ENCODE measurements at places on chromosomes 13 and 19.

DNA sequence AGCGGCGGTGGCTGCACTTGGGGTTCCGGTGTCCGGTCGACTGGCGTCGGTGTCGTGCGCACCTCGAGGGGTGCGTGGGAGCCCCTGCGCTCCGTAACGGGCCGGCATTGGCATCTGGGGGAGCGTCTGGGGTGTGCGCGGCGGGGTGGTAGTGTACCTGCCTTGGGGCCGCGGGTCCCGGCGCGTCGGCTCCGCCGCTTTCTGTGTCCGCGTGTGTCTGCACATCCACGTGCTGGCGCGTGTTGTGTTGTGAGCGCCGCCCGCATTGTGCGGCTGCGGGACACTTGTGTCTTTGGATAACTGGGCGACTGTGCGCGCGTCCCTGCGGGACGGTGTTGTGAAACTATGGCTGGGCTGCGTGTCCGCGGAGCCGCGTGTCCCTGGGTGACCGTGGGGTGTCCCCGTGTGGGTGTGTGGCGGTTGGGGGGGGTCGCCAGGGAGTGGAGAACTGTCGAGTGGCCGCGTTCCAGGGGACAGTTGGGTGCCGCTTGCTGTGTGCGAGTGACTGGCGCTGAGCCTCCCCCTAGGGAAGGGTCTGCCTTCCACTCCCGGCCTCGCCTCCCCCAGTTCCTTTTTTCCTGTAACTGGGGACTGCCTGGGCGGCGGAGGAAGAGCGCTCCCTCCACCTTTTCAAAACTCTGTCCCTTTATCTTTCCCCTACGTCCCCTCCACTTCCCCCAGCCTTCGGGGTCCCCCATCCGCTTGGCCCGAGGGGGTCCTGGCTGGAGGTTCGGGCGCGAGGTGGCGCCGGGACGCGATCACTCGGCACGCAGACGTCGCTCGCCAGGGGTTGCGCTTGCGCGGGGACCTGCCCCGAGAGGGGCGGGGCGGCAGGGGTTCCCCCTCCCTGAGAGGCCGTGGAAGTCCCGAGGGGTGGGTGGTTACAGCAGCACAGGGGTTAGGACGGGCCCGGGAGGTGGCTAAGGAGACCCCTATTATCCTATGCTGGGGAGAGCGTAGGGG lies 5.7 kb upstream of the NFIC start:
- peak; percentile 68 for DNase-seq

DNA sequence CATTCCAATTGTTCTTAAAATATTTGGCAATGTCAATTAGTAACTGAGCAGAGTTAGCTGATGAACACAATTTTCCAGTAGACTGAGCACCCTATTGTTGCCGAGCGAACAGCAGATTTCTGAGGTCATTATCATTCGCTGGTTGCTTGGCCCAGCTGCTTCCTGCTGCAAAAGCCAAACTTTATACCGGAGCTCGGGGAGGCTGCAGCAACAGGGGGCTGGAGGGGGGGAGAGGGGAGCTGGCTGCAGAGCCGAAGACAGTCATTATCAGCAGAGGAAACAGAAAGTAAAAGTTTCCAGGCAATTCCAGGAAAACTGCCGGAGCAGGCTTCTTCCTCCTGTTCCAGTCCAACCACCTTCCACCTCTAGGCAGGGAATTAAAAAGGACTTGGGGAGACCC lies 77.9 kb downstream of the ZNF536 start:
- peak; percentile 24 for DNase-seq

DNA sequence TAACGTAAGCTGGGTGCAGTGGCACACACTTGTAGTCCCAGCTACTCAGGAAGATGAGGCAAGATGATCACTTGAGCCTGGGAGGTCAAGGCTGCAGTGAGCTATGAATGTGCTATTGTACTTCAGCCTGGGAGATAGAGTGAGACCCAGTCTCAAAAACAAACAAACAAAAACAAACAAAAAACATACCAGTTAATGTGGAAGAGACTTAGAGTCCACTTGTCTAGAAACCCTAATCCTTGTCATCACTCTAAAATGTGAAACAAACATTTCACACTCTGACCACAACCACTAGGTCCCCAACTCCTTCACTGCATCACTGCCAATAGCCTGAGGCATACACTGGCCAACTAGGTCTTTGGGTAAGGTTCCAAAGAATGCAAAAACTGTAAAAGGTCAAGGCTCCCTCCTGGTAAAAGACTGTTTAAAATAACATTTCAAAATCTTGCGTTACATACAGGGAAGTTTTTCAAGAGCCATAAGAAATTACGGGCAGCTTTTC lies 28.6 kb upstream of the CYP2B6 start:
- DNase-seq = no peak

- no peak for DNase-seq
Measured at GRCh38 chr13:70311191-70311590, 202.9 kb upstream of the KLHL1 start.

DNA sequence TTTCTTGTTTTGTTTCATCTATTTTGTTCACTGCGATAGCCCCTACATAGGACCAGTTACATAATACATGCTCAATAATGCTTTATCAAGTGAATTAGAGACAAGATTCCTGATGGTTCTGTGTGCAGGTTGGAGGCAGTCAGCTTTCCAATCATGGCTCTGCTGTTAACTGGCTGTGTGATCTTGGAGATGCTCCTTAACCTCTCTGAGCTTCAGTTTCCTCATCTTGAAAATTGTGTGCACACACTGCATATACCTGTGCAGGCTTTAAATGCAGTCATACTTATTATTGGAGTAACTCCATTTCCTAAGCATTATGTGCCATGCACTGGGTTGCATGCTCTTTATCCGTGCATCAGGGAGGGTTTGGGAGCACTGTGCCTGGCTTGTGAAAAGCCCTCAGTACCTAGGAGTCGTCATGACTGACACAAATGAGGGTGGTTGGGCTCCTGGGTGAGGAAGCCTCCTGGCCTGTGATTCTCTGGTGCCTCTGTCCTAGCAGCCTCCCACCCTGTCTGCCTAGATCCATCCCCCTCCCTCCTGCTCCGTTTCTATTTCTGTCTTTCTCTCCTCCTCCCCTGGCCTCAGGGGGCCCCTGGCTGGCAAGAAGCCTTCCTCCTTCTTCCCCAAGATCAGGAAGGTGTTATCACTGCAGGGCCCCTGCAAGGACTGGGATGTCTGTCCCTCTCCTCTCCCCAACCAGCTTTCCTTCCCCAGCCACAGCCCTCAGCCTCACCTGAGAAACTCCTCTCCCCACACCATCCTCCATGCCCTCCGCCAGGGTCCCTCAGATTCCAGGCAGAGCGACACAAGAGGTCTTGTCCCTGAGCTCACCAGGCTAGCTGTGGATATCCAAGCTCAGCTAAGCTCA lies 8.7 kb downstream of the IFNL1 start:
- DNase-seq = no peak

DNA sequence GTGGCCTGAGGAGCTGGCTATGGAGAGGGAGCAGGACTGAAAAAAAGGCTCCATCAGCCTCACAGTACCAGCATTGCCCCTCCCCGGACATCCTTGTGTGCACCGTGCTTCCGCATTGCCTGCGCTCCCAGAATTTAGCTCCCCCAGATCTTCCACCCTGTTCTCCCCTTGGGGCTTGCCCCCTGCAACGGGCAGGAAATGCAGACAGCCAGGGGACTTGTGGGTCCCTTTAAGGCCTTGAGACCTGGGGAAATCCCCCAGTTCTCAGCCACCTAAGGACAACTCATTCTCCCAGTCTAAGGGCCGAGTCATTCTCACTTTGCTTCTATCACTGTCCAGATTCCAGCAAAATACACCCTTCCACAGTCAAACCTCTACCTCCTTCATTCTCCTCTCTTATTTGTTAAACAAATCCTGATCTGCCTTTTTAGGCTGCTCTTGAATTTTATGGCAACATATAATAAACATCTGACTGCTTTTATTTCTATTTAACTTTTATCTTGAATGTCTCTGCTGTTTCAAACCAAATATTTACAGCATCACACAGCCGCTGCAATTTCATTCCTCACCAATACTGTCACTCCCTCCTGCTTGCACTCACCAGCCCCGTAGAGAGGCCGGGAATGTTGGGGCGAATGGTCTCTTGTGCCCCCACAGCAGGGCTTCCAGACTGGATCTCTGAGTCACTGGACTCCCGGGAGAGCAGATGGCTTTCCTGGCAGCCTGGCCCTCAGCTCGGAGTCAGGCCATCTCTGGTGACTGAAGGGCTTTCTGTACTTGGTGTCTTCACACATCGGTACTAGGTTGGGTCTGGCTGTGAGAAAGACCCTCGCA lies 221.9 kb downstream of the TSHZ3 start:
- DNase-seq = no peak

DNA sequence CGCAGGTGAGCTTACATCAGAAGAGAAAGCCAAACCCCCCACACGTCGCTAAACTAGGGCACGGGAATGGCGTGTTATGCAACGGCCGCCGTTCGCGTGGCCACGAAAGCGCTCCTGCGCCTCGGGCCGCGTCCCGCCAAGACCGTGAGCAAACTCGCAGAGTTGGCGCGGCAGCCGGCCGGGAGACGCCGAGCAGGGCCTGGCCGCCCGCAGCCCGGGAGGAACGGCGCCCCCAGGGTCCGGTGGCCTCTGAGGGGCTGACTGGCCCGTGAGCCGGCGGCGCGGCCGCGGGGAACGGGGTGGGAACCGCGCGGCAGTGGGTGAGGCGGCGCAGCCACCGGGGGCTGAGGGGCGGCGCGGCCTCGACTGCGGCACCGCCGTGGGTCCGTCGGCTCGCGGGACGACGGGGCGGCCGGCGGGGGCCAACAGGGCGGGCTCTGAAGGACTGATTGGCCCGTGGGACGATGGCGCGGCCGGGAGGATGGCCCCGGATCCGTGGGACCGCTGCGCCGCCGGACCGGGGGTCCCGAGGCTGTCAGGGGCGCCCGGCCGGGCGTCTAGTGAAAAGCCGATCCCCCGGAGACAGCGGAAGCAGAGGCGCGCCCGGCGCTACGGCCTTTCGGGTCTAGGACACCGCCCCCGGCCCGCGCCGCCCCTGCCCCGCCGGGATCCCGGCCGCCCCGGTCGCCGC lies 903 bp downstream of the LATS2 start:
- DNase-seq = peak; percentile 16

DNA sequence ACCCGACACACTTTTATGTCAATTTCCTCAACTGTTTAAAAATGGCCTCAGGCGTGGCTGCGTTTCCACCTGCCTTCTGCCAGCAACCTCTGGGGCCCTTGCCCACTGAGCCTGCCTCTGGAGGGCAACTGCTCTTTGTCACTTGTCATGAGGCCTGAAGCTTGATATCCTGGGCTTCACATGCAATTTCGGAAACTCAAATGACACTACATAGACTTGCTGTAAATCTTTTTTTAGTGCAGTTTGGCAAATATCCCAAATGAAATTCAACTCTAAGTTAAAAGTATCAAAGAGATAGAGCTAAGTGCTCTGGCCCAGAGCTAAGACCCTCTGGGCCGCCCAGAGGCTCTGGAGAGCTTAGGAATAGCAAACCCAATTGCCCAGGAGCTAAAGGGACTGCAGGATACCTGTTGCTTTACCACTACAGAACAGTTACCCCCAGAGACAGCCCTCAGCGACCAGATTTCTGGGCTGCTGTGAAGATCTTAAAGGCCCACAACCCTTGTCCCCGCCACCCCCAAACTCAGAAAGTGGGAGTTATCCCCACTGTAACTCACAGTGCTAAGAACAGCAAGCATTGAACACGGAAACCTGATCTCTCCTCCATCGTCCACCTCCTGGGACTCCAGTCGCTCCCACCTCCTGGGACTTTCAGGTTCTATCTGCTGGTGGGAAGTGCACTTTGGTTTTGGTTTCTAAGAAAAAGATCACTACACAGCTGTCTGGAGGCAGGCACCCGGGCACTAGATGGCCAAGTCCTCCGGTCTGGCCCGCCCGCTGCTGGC lies 19.4 kb downstream of the GJA3 start:
- no peak for DNase-seq

DNA sequence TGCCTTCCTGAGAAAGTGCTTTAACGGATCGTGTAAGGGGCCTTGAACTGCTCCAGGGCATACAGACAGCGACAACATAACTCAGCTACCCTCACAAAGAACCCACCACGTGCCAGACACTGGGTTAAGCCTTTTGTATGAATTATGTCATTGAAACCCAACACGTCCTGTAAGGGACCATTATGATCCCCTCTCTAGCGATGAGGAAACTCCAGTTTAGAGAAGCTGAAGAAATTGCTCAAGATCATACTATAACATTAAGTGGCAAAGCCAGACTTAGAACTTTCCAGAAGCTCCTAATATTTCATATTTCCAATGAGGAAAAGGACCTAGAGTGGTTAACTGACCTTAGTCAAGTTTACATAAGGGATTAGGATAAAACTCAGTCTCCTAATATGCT lies 57.0 kb upstream of the RAP2A start:
- DNase-seq = no peak

- DNase-seq = no peak
Measured at GRCh38 chr19:51103926-51104341, 4.3 kb downstream of the CTU1 start.

GRCh38 chr19:16586991-16587832 lies 15.0 kb upstream of the SLC35E1 start:
- no peak for DNase-seq

GRCh38 chr19:12965017-12965811 lies 4.2 kb upstream of the DAND5 start:
- DNase-seq = peak; percentile 75

DNA sequence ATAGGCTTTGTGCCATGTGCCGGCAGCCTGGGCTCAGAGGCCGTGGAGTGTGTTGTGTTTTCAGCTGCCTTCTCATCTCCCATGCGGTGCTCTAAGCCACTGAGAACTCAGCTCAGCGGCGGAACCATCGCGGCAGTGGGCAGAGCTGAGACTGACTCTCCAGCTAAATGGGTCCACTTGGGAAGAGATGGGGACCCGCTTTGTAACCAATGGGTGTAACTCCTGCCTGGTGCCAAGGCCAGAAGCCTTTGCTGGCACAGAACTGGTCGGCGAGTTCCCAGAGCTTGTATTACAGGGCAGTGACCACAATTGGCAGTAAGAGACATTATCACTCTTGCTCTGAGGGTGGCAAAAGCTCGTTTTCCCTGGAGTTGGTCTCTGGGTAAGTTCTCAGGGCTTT lies 183.0 kb downstream of the STK24 start:
- DNase-seq = peak; percentile 71

- no peak for DNase-seq
Measured at GRCh38 chr13:113171250-113172125, 13.0 kb downstream of the PROZ start.

DNA sequence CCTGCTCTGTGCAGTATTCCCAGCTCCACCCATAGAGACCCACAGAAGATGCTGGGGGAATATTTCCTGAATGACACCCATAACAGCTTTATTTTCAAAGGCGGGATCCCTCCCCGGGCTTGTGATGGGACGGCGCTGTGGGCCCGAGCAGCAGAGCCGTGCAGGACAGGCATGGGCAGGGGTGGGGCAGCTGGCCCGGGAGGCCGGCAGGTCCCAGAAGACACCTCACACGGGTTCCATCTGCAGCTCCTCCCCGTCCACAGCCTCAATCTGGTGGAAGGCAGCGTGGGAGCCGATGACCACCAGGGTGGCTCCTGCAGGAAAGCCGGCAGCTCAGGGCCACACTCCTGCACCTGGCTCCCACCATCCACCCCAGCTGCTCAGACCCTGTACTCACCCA lies 2.5 kb downstream of the RABAC1 start:
- DNase-seq = no peak

- no peak for DNase-seq
Measured at GRCh38 chr13:24223341-24224231, 63.1 kb downstream of the SPATA13 start.

- DNase-seq = no peak
Measured at GRCh38 chr13:20475927-20476691, 49.5 kb downstream of the CRYL1 start.

- no peak for DNase-seq
Measured at GRCh38 chr13:48896312-48896711, 79.4 kb upstream of the FNDC3A start.
